ENCODE measurements at places on chromosomes 5 and 9.

GRCh38 chr5:61822584-61822983 is 483.4 kb upstream of the KIF2A start:
- no peak for DNase-seq

DNA sequence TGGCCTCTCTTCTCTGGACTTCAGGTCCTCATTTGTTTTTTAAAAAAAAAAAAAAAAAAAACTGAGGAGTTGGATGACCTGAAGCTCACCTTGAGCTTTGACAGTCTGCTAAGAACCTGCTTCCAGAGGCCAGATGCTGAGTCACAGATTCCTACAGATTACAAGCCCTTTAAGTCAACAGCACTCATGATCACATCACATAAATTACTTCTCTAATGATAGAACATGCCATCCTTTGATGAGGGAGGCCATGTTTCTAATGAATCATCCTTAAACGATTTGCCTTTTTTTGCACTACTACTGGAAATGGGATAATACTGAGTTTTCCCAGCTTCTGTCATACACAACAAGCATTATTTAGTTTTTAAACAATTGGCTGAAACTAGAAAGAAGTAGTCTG is 34.2 kb upstream of the MYOT start:
- DNase-seq = no peak

GRCh38 chr5:73655521-73656160 is 29.6 kb downstream of the ARHGEF28 start:
- no peak for DNase-seq

DNA sequence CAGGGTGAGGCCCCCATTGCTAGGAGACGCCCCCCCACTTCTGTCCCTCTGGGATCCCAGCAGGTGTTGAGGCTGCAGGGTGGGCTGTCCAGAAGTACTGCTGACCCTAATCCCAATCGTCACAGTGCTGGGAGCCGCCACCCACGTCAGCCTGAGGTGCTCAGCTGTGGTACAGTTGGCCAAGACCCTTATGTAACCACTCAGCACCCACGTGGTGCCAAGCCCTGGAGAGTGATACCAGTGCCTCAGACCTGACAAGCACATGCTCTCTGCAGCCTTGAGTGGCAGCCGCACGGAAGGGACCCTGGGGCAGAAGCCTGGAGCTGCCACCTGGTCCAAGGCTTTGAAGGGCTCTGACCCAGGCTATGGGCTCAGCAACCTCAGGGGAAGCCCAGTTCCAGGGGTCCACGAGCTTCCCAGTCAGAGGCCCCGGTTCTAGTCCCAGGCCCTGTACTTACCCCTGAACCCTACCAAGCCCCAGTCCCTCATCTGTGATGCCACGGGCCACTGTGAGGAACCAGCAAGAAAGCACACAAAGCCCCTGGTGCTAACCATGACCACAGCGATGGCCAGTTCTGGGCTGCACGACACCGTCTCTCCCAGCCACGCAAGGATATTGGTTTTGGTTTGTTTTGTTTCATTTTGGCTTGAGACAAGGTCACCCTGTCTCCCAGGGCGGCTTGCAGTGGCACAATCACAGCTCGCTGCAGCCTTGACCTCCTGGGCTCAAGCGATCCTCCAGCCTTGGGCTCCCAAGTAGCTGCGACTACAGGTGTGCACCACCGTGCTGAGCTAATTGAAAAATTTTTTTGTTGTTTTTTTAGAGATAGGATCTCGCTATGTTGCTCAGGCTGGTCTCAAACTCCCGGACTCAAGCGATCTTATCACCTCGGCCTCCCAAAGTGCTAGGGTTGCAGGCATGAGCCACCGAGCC is 50.7 kb downstream of the DBH start:
- no peak for DNase-seq

DNA sequence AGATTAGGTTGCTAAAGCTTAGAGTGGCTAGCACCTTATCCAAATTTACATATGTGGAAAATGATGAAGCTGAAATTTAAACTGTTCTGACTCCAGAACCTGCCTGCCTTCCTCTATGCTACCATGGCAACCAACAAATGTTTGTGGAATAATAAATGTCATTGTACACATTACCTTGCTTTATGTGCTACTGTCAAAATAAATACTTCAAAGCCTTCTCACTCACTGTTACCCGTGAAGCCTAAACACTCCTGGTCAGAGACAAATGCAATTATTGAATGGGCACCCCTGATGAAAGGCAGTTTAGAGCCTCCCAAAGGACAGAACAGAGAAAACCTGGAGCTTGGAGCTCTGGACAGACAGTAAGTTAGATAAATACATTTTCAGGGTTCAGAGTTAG is 158.6 kb downstream of the FAM114A2 start:
- DNase-seq = no peak
